WTC11 (cell line): ENCODE measurements at places on chromosomes 3 and 15.
A peak's percentile ranks its signal among the peaks of the same experiment; 100 is the strongest.

- peak; percentile 8 for DNase-seq
These were observed 783 bp downstream of the ITIH1 start for GRCh38 chr3:52777959-52778805.

GRCh38 chr3:64488939-64489338 lies 198.9 kb downstream of the ADAMTS9 start:
- no peak for DNase-seq

DNA sequence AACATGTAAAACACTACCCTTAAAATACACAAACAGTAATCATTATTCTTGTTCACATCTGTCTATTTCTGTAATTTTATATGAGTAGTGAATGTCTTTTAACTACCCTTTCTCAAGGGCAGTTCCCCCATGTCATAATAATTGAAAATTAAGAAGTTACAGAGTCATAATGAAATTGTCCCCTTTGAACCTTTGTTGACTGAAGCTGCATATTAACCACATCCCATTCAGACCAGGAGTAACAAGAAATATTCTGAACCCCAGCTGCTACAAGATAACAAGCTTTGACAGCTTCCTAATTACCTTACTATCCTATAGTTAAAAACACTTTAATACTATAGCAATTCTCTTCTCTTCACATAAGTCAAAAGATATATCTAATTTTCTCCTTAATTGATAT lies 635.9 kb upstream of the SUCLG2 start:
- DNase-seq = no peak

DNA sequence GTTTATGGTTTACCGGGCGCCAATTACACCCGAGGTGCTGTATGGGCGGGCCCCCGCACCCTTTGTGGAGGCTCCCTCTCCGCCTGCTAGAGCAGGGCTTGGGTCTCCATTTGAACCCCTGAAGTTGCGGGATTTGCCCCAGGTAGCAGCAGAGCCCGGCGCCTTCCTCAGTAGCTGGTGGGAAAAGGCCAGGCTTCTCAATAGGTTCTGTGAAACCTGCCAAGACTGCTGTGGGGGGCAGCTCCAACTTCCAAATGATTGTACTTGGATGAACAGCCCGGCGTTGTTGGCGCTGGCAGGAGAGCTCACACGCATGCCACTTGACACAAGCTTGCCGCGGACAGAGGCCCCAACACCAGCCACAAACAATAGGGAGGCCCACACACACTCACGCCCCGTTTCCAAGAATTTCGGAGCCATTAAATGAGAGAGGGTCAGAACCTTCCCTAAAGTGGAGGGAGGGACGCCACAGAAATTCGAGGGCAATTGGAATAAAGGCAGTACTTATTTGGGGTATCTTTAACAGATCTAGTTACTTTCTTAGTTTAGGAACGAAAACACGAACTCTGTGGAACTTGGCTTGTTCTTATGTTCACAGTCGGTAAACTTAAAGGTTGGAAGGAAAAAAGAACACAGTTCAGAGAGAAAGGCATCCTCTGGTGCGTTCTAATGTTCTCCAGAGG lies 1.4 kb downstream of the EPHB3 start:
- no peak for DNase-seq
